IPS-NIHi11 (cell line): ENCODE measurements at places on chromosomes 3 and 15.

DNA sequence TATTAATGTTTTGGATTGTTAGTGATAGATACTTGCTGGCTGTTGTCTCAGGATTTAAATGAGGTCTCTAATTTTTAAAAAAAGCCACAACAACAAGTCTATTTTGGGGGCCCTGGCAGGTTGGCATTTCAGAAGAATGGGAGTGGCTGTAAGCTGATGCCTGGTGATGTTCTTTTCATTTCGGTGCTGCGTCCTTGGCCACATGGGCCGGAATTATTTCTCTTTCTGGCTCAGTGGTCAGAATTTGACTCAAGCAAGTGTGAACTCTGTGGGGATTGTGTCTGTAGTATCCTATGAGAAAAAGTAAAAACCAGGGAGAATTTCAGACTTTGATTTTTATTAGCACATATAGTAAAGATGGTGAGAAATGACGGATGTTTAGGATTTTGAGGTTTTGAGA is 203.0 kb downstream of the AKAP13 start:
- DNase-seq: no peak

GRCh38 chr15:69489073-69489571 is 36.5 kb downstream of the RPLP1 start:
- no peak for DNase-seq

GRCh38 chr3:37992271-37993066 is 1.9 kb downstream of the VILL start:
- DNase-seq: no peak

- DNase-seq: no peak
These were observed 289.9 kb downstream of the CTNNB1 start for GRCh38 chr3:41489231-41489630.

DNA sequence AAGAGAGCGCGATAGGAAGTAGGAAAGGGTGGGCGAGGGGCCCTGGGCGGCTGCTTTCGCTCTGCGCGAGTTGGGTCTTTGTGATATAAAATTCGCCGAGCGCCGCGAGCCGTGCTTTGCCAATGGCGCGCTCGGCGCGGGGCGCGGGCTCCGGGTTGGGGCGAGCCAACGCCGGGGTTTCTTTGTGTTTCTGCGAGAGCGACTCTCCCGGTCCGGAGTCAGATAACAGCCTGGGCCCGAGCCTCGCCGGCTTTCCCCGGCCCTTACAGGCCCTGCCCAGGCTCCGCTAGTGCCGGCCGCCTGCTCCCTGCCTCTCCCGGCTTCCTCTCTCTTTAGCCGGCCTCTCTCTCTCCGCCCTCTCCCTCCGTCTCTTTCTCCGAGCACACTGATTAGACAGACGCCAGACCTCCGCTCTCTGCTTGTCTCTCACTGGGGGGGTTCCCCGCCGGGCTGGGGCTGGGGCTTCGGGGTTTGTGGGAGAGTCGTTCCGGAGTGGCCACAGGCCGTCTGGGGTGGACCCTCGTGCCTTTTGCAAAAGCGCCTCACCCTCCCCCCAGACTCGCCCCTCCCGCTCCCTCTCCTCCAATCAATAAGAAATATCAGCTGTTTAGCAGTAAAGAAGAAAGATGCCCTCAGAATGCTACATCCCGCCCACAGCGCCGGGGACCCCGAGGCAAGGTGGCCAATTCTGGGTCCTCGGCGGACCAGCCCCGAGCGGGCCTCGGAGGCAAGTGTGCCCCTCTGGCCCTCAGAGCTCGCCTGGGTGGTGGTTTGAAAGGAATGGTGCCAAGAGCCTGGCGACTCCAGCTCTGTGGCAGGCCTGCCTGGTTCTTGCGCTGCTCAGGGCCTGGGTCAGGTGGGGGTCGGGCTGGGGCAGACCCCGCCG is 2.9 kb downstream of the NR2F2 start:
- DNase-seq: no peak

- DNase-seq: peak; percentile 43
These were observed 87.3 kb upstream of the ROPN1 start for GRCh38 chr3:124078953-124079911.
